H4 (cell line): ENCODE measurements at places on chromosomes 11 and 22. TPM values are rescaled to one million over a fixed set of nuclear protein-coding genes. Genes with fewer than 3 reads are reported as not detected.

DNA sequence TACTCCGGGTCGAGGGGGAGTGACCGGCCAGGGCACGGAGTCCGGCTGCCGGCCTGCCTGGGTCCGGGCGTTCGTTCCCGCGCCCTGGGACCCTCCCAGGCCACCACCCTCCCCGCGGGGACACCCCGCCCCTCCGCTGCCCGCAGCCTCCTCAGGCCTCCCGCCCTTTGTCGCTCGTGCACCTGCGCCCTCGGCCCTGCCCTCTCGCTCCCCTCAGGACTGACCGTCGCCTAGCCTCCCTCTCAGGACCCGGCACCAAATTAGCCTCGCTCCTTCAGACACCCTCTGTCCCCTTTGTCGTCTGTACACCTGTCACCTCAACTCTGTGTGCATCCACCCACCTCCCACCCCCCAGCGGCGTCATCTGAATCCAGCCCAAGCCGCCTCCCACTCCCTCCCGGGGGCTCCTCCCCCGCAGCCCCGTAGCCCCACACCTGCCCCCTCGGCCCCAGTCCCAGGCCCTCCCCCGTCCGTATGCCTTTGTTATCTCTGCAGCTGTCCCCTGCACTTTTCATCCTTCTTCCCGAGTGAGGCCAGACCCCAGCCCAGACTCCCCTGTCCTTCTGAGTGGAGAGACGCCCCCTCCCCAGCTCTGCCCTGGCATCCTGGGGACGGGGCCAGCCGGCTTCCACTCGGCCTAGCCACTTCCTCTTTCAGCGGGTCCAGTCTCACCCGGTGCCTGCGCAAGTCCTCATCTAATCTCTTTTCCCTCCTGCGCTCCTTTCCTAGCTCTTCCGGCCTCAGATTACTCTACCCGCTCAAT is 643 bp downstream of the TIGD3 start:
- no peak for DNase-seq

DNA sequence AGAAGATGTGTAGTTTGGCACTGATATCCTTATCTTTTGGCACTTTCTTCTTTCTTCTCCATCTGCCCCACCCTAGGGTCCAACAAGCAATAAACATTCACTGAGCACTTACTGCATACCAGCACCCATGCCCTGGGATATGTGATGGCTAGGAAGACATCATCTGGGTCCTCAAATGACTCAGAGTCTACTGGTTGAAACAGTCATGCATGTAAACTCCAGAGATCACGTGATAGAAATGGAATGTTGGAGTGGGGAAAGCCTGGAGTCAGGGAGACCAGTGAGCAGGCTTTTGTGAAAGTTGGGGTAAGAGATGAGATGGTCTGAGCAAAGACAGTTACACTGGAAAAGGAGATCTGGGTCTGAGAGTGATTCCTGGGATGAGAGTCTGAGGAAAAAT is 724.9 kb upstream of the TENM4 start:
- DNase-seq, result peak; percentile 23

GRCh38 chr11:45250035-45250718 is 36.0 kb downstream of the SYT13 start:
- no peak for DNase-seq

DNA sequence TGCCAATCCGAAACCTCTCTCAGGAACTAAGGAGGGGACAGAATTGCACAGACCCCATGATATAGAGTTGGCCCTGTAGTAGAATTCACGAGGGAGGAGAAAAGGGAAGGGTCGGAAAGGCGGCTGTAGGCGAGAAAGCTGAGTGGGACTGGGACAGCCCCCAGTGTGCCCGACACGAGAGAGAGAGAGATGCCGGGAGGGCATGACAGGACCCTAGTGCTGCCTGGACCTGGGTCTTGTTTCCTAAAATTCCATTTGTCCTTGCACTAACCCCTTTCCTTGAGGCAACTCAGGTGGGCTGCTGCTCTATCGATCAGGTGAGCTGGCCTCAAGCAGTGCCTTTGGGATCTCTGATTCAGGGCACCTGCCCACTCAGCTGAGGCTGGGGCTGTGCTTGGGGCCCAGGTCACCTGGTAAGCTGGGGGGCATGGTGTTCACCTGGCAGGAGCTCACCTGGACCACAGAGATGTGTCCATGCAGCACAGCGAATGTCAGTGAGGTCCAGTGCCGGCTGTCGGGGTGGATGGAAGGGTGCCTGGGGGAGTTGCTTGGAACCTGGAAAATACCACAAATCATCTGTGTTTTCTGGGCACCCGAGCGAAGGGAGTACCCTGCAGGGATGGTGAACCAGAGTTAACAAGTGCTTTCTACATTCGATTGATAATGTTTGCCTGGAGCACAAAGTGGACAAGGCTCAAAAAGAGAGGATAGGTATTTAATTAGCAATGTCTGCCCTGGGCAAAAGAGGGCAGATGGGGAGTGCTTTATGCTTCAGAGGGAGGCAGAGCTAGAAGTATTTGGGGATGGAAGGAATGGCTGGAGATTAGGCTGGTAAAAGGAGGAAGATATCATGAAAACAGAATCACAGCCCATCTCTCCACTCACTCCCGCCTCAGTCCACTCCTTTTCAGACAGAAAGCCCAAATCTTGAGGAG is 61.6 kb downstream of the NAT10 start:
- no peak for DNase-seq

CNTN5 gene
- 3.8 TPM in 2 replicates for total RNA-seq

DNA sequence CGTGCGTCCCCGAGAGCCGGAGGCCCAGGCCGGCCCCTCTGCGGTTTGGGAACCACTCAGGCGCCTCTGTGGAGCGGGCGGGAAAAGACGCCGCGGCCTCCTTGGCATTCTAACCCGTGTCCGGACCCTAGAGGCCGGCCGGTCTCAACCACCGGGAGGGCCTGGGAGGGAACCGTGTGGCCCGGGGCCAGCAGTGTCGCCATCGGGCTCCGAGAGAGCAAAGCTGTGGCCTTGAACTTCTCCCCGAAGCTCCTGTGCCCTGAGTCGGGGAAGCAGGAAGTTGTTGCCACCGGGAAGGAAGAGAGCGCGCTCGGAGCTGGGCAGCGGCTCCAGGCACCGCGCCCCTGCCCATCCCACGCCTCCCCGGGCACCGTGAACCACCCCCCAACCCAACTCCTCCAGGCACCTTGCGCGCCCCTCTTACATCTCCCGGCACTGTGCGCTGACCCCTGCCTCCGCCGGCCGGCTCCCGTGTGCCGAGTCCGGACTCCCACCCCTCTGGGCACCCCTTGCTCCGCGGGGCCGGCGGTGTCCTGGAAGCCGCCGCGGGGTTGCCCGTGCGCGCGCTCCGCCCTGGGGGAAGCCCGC is 80.0 kb upstream of the PPARA start:
- DNase-seq, result no peak

DNA sequence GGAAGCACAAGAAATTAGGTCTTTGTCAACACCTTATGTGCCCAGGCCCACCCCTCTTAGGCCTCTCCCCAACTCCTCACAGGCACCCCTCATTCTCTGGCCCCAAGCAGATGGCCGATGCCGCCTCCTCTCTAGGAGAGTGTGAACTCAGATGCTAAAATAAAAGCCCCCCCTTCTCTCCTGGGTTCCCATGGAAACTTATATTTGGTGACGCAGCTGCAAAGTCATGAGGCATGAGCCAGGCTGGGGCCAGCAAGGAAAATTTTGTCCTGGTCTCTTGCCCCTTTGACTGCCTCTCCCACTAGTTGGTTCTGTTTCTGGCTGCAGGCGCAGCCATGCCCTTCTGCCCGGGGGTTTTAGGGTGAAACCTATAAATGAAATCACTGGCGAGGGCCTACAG is 11.8 kb downstream of the RCOR2 start:
- DNase-seq, result no peak

GRCh38 chr11:102572554-102573220 is 42.1 kb upstream of the MMP7 start:
- no peak for DNase-seq

GRCh38 chr11:134252346-134253187 is 585 bp downstream of the THYN1 start:
- no peak for DNase-seq

SLN gene
- 1.9 TPM in 1 of 2 replicates, not detected in the other for total RNA-seq

GRCh38 chr11:57425565-57426438 is 1.1 kb downstream of the SLC43A3 start:
- no peak for DNase-seq

DNA sequence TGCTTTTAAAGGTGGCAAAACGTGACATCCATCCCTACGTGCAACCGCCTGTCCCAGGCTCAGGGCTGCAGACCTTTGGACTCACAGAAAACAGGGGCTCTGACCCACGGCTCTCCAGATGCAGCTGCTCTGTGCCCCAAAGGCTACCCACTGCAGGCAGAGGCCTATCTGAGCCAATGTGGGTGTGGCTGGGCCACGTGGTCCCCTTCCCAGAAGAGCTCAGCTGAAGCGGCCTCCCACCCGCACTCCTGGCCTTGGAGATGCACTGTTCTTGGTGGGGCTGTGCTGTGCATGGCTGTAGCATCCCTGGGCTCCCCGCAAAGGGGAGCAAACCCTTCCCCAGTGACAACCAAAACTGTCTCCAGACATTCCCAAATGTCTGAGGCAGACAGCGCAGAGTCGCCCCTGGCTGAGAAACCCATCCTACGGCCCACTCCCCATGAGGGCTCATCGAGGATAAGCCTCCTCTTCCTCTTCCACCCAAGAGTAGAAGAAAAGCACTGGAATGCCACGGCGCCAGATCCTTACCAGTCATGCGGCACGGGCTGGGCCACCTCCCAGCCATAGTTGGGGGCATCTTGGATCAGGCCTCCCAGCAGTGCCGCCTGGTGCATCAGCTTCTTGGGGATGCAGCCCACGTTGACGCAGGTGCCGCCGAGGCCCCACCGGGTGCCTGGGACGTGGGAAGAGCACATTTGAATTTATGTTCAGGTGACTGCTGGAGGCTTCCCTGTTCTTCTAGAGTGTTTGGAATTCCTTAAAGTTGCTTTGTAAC is 23.1 kb upstream of the COMT start:
- no peak for DNase-seq

DNA sequence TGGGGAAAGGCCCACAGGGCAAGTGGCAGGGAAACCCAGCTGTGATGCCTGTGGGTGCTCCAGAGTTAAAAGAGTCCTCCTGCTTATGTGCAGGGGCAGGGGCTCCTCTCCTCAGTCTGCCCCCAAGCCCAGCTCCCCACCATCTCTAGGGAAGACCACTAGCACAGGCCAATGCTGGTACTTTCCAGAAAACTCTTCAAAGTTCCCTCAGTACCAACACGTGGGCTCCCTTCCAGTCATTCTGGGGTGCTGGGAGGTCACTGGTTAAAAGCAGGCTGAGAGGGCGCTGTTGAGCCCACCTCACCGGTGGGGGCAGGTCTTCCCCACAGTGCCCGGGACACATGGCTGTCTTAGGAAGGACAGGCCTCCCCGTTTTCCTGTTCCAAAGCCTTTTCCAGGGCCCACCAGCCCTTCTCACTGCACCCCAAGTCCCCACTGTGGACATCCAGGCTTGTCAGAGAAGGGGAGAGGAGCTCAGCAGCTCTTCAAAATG is 154.6 kb downstream of the TRIM29 start:
- DNase-seq, result no peak

FOLR2 gene
- not detected in 2 replicates for total RNA-seq

GLB1L3 gene
- total RNA-seq, result 1.6 and 1.7 TPM in 2 replicates

- DNase-seq, result no peak
These were observed 2.4 kb downstream of the UCP2 start for GRCh38 chr11:73980001-73980961.

- DNase-seq, result no peak
These were observed 306.6 kb downstream of the BUD13 start for GRCh38 chr11:116466191-116466590.

NXPE4 gene
- not detected in 2 replicates for total RNA-seq

GSTT2 gene
- 1.7 TPM in 1 of 2 replicates, not detected in the other for total RNA-seq

DNA sequence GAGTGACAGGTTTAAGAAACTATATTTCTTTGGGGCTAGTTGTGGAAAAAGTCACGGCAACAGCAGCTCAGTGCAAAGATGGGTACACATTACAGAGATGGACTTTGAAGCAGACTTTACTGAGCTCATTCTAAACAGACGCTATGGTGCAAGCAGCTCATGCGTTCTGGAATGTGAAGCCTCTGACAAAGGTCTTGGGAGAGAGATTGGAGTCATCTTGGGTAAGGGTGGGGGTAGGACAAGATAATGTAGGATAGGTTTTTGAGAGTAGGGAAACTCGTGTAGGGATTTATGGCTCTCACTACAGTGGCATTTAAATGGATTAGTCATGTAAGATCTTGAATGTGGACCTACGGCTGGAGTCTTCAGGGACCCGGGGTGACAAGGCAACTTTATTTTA is 36.2 kb upstream of the CLMP start:
- no peak for DNase-seq

- peak; percentile 63 for DNase-seq
These were observed 5.9 kb upstream of the BDNF start for GRCh38 chr11:27705873-27706820.

SLC43A3 gene
- 20.4 and 21.3 TPM in 2 replicates for total RNA-seq

DNA sequence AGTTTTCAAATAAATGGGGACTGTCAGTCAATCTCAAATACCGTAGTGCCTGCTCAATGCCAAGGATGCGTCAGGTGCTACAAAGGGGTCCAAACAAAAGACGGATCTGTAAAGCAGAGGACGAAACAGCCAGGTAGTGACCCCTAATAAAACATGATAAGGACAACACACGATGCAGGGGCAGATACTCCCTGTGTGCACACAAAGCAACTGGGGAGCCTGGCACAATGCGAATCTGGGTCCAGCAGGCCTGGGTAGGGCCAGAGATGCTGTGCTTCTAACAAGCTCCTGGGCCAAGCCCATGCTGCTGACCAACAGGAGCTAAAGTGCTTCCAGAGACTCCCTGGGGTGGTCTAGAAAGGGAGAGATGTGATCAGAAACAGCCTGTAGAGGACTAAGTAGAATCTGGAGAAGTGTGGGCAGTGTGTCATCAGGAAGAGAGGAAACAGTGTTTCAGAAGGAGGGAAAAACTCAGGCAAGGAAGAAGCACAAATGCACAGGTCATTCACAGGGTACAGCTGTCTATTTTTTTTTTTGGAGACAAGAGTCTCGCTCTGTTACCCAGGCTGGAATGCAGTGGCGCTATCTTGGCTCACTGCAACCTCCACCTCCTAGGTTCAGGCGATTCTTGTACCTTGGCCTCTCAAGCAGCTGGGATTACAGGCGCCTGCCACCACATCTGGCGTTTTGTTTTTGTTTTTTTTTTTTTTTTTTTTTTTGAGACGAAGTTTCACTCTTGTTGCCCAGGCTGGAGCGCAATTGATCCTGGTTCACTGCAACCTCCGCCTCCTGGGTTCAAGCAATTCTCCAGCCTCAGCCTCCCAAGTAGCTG is 74.5 kb downstream of the MICAL3 start:
- no peak for DNase-seq

DCPS gene
- total RNA-seq, result 25.9 and 36.9 TPM in 2 replicates

INPP5J gene
- total RNA-seq, result 0.45 and 0.79 TPM in 2 replicates

- peak; percentile 34 for DNase-seq
These were observed 1166.5 kb downstream of the LRRC4C start for GRCh38 chr11:40292721-40293508.

SCGB2A2 gene
- total RNA-seq, result not detected in 2 replicates

GRCh38 chr11:134642206-134642605 is 230.2 kb upstream of the B3GAT1 start:
- no peak for DNase-seq

APOL5 gene
- total RNA-seq, result not detected in 2 replicates

LRRC32 gene
- total RNA-seq, result 0.04 and 0.29 TPM in 2 replicates

DNA sequence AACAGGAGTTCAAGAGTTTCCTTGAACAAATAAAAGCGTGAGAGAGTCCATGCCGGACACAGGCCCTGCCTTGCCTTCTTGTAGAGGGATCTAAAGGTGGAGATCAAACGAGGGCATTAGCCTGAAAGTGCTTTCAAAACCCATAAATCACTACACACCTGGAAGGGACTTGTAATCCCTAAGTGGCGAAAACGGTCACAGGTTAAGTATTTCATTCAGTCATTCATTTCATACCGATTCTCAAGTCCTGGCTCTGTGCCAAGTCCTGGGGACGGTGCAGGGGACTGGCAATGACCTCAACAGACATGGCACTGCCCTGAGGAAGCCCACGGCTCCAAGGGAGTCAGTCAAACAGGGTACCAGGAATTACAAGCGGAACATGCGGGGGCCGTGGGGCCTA is 26.6 kb downstream of the ELFN2 start:
- DNase-seq, result no peak
